Fibroblast of gingiva (primary cell): ENCODE measurements at places on chromosomes 5 and 9.

- DNase-seq: no peak
These were observed 11.3 kb downstream of the PHYKPL start for GRCh38 chr5:178221282-178221681.

DNA sequence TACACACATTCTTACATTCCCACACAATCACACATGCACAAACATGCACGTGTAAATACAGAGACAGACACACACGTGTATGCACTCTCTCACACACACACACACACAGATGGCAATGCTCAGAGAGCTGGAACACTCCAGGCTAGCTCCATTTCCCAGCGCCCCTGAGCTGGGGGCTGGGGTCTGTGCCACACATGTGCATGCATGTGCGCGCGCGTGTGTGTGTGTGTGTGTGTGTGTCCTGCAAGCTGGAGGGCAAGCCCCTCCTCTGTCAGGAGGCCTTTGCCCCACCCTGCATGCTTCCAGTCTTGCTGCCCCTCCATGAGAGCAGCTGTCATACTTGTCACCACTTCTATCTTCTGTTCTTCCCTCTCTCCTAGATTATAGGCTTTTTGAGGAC is 16.6 kb upstream of the S1PR3 start:
- no peak for DNase-seq

DNA sequence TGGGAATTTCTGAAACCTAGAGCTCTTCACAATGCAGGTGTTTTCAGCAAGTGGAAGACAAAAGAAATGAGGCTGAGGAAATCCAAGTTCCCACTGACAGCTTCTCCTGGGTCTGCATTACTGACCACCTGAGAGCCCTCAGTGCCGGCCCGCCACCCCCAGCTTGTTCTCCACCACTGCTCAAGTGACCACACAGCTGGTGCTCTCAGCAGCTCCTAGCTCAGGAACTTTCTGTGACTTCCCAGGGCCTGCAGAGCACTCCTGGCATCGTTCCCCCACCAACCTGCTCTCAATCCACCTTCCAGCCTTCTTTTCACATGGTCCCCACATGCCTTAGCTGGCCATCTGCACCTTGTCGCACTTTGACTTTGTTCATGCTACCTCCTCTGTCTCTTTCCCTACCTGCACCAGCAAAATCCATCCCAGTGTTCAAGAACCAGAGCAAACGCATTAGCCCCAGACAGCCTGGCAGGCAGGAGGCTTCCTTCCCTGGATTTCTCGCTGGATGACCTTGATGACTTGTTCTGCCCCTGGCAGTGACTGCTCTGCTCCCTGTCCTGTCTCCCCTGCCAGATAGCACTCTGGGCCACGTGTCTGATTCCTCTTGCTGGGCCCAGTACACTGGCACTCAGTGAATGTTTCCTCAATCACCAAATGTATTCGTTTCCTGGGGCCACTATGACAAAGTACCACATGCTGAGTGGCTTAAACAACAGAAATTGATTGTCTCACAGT is 35.1 kb upstream of the NANS start:
- DNase-seq: no peak

- no peak for DNase-seq
These were observed 76.7 kb downstream of the LURAP1L start for GRCh38 chr9:12851341-12852090.

GRCh38 chr5:133360693-133361472 is 251.5 kb downstream of the FSTL4 start:
- no peak for DNase-seq

DNA sequence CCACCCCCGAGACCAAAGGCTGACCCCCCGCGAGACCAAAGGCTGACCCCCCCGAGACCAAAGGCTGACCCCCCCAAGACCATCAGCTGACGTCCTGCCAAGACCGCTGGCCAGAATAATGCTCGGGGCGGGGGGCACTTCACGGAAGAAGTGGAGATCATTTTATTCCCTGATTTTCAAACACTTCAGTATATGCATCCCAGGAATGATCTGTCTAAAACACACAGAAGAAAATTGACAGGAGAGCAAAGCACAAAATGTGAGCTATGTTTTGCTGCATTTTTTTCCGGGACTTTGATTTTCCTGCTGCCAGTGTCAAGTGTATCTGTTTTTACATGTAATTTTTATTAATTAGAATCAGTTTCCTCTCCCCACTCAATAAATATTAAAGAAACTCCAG is 67.1 kb downstream of the ADAMTS2 start:
- DNase-seq: no peak

- peak; percentile 99 for DNase-seq
These were observed 30.5 kb upstream of the ZSWIM6 start for GRCh38 chr5:61301341-61302199.

- peak; percentile 76 for DNase-seq
These were observed 1.2 kb upstream of the OMD start for GRCh38 chr9:92425474-92425873.

DNA sequence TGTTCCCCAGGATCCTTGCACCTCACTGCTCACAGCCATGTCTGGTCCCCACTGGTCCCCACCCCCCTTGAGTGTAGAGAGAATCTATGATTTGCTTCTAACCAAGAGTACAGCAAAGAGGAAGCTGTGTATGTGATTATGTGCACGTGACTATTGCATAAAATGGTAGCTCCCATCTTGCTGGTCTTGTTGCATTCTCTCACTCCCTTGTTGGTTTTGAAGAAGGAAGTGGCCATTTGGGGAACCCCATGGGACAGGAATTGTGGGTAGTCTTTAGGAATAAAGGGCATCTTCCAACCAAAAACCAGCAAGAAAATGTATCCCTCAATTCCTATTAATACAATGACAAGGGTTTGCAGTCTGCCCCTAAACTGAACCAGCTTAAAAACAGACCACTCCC is 5.2 kb upstream of the FCN2 start:
- DNase-seq: no peak

GRCh38 chr5:154984946-154985516 is 28.5 kb upstream of the KIF4B start:
- DNase-seq: no peak

DNA sequence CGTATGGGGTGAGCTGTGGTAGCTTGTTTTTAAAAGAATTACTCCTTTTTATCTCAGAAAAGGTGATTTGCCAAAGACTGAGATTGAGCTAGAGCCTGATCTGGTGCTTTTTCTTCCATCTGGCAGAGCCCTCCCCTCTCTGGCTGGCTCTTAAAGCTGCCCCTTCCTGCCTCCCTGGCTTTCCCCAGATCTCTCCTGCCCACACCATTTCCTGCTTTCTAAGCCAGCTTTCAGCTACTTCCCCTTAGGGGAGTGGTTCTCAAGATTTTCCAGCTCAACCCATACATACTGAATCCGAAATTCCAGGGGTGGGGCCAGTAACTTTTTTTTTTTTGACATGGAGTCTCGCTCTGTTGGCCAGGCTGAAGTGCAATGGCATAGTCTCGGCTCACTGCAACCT is 4.8 kb upstream of the ACOT12 start:
- no peak for DNase-seq

DNA sequence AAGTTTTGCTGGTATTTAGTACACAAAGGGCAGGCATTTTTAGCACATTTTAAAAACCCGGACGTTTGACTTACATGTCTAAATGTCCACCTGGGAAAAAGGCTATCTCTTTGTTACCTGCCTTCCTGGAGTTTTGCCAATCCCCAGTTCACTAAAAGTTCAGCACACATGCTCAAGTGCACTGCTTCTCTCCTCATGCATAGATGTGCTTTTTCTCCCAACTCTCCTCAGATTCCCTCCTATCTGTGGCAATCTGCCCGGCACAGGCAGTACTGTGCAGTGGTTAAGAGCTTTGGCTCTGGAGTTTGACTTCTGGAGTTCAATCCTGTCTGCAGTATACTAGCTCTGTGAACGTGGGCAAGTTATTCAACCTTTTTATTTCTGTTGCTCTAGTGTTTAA is 8.3 kb upstream of the CCNO start:
- DNase-seq: no peak

GRCh38 chr9:113882181-113882580 is 6.1 kb downstream of the ZNF618 start:
- DNase-seq: no peak

DNA sequence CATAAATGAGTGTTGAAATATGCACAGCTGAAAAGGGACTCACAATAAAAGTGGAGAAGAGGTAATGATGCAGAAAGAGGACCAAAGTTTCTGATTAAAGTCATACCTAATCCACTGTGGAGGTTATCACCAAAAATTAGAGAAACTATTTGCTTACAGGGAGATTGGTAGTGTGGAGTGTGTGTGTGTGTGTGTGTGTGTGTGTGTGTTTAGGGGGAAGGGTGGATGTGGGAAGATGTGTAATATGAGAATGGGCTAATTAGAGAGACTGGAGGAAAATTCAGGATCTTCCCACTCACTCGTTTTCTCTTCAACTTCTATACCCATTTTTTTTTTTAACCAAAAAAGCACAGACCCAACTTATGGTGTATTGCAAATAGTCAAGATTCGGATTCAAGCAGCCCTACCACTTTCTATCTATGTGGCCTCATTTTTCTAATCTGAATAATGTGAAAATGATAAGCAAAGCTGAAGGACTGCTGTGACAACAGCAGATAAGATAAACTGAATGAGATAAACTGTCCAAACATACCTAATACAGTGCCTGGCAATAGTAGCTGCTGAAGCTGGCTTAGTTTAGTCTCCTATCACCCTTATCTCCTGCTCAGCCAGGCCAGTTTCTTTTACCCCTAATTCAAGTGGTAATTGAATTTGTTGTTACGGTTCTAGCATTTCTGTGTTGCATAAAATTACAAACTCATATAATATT is 501.1 kb downstream of the KDM4C start:
- no peak for DNase-seq

- DNase-seq: no peak
These were observed 190.0 kb upstream of the S1PR3 start for GRCh38 chr9:88801214-88801796.

GRCh38 chr9:136950656-136951276 is 1.3 kb upstream of the LCN12 start:
- DNase-seq: no peak

- no peak for DNase-seq
These were observed 52.2 kb upstream of the SPATA31E1 start for GRCh38 chr9:87830446-87830845.

DNA sequence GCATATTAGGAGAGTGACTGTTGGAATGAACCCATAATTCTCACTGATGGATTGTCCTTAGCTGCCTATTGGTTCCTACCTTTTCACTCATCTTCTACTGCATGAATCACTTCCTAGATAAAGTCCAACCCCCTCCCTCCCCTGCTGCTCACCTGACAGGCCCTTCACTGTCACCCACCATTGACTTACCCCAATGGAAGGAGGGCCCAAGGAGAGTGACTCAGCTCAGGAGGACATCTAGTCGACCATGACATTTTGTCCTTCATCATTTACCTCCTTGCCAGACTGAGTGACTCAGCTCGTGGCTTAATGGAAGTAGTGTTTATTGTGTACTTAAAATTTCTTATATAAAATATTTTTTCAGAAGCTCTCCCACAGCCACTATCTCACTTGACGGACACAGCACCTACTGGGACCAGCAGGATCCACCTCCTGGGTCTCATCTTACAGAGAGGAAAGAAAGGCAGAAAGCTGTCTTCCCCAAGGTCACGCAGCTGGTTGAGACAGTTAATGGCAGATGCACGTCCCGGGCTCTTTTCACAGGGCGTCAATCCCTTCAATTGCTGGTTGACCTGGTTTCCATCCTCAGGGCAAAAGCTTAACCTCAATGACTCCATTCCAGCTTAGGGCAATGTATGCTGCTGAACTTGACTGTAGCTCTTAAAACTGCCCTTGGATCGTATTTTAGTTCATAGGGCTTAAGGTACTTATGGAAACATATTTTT is 142.3 kb downstream of the MARCHF11 start:
- DNase-seq: no peak

DNA sequence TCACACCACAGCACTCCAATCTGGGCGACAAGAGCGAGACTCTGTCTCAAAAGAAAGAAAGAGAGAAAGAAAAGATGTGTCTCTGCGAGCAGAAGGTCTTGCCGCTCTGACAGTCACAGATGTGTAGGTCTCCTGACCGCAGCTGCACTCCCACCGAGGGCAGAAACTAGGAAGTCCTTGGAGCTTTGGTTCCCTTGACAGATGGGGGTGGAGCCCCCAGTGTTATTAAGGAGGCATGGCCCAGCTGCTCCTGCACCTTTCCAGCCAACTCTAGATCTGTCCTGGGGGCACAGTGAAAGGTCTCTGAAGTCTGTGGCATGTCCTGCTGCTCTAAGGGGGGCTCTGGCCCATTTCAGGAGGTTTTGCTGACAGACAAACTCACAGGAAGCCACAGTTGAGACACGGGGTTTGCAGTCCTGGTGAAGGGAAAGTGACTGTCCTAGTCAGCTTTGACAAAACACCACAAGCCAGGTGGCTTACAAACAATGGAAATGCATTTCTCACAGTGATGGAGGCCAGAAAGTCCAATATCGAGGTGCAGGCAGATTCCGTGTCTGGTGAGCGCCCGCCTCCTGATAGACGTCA is 9.0 kb upstream of the DIPK1B start:
- no peak for DNase-seq

DNA sequence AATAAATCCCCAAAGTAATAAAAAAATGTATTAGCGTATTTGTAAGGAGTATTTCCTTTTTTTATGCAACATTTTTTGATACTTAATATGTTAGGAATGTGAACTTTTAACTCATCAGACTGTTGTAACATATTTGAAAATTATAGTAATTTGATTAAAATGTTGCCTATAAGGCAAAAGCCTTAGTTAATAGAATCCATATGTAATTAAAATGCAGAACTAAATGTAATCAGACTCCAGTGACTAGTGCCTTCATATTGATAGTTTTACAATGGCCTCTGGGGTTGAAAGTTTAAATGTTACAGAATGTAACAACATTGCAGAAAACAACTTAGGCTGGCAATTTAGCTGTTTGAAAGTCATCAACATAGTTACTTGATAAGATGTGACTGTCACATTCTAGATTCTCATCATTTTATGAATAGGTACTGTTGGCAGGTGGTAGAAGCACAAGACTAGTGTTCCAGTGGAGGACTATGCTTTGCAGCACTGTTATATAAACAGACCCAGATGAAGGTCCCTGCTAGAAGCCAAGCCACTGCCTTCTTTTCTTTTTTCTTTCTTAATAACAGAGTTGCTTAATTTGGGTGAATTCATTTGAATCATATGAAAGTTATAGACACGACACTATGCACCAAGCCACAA is 382.9 kb downstream of the CCDC171 start:
- DNase-seq: peak; percentile 73

DNA sequence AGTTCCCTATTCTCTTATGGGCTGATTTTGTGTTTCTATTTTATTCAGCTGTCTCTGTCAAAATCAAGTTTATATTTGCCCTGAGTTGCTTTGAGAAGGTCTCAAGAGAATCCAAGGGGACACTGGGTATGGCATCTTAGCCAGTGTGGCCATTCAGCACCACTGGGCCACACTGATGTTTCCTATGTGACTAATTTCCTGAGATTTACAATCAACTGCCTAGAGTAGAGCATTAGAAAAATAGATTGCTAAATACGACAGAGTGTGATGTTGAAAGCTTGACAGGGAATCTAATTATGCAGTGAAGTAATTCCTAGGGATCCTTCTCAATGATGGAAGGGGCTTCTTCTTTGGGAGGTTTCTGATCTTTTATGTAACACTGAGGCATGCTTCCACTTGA is 141.7 kb downstream of the SV2C start:
- DNase-seq: no peak

DNA sequence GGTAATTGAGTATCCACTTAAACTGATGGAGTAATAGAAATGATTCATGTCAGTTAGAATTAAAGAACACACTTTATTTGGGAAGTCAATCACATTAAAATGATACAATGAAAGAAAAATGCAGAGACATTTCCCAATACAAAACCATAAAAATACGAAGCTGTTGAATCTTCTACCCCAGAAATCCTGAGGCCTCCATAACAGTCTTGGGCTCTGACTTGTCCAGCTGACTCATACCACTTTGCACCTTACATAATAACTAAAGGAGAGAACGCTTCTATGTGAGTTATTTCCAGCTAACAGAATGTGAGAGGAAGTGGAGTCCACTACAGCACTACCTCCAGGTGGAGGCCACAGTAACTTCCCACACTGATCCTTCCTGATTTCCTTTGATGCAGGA is 305.0 kb downstream of the MRPS30 start:
- DNase-seq: no peak
